ENCODE measurements at places on chromosomes 13 and 19.
A peak's percentile ranks its signal among the peaks of the same experiment; 100 is the strongest.

- no peak for DNase-seq
These were observed 137.5 kb downstream of the CRYL1 start for GRCh38 chr13:20388184-20388583.

DNA sequence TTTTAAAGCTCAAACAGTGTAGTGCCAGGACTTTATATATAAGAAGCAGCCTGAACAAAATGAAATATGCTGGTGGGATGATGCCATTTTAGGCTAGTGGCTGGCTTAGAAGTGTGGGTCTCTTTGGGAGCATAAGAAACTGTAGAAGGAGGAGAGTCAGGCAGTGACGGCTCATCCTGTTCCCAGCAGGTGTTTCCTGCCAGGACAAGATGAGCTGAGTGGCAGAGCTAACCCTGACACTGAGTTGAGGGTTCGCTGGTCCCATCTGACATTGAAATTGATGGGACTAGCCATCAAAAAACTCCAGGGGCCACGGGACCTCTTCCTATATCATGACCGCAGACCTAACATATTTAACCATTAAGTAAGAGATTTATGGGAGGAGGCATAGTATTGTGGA is 51.3 kb downstream of the ESD start:
- no peak for DNase-seq

- DNase-seq, result no peak
These were observed 16.4 kb downstream of the F10 start for GRCh38 chr13:113138792-113139551.

GRCh38 chr13:40207001-40207478 is 459.4 kb downstream of the FOXO1 start:
- no peak for DNase-seq

DNA sequence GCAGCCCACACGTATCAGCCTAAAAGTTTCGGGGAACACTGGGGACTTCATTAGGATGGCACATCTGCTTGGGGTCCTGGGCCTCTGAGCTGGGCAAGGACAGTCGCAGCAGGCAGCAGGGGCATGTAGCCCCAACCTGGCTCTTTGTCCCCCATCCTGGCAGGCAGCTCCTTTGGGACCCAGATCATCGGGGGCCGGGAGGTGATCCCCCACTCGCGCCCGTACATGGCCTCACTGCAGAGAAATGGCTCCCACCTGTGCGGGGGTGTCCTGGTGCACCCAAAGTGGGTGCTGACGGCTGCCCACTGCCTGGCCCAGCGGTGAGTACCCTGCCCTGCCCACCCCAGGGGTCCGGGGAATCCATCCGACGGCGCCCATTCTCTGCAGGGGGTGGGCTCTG is 3.3 kb downstream of the GZMM start:
- DNase-seq, result no peak

GRCh38 chr13:51659276-51660127 is 75.2 kb downstream of the WDFY2 start:
- no peak for DNase-seq

GRCh38 chr19:30439310-30439709 is 67.1 kb downstream of the ZNF536 start:
- no peak for DNase-seq

DNA sequence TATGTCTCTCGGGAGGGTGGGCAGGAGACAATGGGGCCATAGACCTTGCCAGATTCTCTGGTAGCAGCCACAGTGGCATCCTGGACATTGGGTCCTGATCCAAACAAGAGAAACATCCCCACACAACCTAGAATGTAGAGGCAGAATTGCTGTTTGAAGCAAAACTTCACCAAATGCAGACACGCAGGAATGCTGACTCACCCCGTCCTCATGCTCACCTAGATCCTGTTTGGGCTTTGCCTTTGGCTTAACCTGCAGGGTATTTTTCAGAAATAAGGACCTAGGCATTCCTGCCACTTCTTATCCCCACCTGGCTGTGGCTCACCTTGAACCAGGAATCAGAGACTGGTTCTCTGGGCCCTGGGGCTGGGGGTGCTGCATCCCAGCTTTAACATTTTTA is 7.3 kb downstream of the TBC1D17 start:
- no peak for DNase-seq

GRCh38 chr13:79722885-79723445 is 242.0 kb downstream of the NDFIP2 start:
- DNase-seq, result no peak

DNA sequence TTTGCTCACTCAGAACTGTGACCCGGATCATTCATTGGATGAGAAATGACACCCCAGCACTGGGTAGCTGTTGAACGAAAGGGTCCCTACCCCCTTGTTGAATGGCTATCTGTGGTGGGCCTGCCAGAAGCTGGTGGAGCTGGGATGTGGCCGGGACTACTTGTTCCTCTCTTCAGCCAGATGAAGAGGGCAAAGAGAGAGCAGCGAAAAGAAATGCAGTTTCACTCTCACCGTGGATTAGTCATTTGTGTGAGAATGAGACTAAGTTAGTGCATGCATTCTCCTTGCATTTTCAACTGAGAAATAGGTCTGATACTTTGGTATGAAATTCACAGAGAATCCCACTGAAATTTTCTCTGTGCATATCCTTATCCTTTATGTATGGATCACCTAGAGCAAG is 553.1 kb downstream of the IRS2 start:
- DNase-seq, result no peak

DNA sequence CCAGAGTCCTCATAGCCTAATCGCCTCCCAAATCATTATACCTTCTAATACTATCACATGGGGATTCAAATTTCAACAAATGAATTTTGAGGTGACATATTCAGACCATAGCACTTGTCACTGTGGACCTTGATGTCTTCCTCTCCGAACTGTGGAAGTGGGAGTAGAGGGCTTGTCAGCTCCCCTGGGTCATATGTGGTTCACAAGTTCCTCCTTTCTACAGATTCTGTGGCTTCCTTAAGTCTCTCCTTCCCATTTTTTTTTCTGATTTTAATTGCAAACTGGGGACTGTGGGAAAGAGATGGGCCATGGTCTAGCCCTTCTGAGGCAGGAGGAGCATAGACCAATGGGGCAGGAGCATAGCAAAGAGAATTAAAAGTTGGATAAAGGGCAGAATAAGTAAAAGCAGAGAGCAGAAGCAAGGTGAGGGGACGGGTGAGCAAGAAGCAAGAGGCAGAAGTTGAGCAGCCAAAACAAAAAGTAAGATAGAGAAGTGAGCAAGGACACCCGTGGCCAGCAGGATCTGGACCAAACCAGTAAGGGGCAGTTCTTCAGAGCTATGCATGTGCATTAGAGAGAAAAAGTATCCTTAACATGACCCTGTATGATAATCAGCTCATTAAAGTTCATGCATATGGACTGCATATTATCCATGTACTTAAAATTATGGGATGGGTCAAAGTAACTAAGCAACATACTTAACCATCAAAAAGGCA is 2.6 kb upstream of the SIGLEC7 start:
- no peak for DNase-seq

- peak; percentile 43 for DNase-seq
These were observed 15.1 kb upstream of the CACNG8 start for GRCh38 chr19:53947624-53948023.

DNA sequence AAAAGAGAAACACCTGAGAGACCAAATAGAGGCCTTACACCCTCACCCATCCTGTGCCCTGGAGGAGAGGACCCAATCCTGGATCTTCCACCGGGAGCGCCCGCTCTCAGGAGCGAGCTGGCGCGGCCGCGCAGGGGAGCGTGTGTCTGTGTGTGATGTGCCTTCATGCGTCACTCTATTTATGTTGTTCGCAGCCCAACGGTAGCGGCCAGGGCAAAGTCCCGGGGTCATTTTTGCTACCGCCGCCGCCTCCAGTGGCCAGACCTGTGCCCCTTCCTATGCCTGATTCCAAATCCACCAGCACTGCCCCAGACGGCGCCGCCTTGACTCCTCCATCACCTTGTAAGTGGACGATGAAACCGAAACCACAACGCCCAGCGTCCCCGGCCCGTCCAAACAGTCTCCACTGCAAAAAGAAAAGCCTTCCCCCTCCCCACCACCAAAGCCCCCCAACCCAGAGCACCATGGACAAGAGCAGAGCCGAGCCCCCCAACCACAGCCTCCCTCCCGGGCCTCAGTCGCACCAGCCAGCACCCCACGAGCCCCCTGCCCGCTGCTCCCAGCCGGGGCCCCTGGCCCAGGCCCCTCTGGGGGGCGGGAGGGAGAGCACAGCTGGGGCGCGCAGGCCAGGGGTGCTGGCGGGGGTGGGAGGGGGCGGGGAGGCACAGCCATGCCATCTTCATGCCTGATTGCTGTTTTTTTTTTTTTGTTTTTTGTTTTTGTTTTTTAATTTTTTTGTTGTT is 14.7 kb downstream of the LYL1 start:
- no peak for DNase-seq

GRCh38 chr13:19673473-19674430 is 40.3 kb downstream of the MPHOSPH8 start:
- DNase-seq, result no peak

- no peak for DNase-seq
These were observed 25.3 kb upstream of the EBPL start for GRCh38 chr13:49716615-49717014.

DNA sequence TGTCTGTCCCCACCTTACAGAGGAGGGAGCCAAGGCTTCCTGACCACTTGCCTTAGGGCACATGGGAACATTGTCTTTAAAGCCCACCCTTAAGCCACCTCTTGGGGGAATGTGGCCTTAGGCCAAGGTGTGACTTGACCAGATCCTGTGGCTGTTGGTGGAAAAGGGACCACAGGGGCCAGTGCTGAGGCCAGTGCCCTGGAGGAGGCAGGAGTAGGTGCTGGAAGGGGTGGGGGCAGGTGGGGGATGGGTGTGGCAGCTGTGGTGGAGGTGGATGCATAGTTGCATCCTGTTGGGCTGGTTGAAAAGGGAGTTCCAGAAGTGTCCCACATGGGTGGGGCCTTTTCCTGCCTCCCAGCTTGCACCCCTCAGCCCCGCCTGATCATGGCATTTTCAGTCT is 44.8 kb downstream of the DNM2 start:
- DNase-seq, result no peak

- no peak for DNase-seq
These were observed 42.2 kb upstream of the VSTM2B start for GRCh38 chr19:29483641-29483920.

DNA sequence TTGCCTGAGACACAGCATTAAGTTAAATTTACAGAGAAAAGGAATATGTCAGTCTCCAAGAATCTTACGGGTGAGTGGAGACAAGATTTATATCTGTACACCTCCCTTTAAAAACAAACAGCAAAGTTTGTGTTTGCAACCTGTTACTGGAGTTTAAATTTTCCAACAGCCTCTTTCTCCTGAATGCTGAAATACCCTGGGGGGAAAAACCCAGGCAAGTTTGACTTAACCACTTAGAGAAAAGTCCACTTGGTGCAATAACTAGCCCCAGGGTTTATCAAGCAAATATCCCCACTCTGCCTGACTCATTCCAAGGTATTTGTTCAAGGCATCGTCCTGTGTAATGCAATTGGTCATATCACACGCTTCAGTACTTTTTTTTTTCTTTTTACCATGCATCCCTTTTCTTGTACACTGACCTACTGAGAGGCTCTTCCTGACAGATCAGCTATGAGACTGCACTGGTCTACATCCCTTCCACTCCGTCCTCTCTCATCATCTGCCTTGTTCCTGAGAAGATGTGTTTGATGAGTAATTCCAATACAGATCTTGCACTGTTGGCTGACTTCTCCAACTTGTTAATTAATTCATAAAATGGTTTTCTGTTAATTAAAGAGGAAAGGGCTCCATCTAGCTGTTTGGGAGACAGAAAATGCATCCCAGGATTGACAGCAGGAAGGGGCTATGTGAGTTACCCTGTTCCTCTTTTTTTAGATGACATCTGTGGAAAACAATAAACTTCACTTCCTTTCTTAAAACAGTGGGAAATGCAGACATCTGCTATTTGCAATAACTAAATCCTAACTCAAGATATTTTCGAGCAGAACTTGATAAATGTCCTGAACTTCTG is 212.5 kb upstream of the IRS2 start:
- peak; percentile 16 for DNase-seq

- DNase-seq, result no peak
These were observed 30.5 kb downstream of the ZIC5 start for GRCh38 chr13:99941086-99941485.

- DNase-seq, result peak; percentile 46
These were observed 6.3 kb upstream of the WTIP start for GRCh38 chr19:34475026-34475974.

- no peak for DNase-seq
These were observed 1.3 kb upstream of the PCDH9 start for GRCh38 chr13:67231289-67232000.

GRCh38 chr19:17107546-17108452 is 32.2 kb downstream of the MYO9B start:
- peak; percentile 86 for DNase-seq

- no peak for DNase-seq
These were observed 1.8 kb downstream of the FREM2 start for GRCh38 chr13:38688674-38689073.

DNA sequence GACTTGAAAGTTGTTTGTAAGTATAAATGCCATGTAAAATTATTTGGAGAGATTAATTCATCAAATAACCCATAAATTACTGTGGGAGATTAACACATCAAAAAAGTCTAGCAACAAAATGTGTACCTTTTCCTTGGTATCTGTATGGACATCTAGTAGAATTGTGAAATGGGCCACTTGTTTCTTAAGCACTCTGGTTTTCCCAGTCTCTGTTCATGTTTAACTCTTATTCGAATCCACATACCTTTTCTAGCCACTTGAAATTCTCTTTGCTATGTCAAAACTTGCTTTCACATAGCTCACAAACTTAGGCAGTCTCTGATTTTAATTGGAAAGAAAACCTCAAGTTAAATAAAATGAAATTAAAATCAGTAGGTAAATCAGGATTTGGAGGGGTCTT is 470.6 kb downstream of the LMO7 start:
- no peak for DNase-seq

GRCh38 chr19:50536662-50537305 is 23.1 kb upstream of the ASPDH start:
- DNase-seq, result no peak

- DNase-seq, result no peak
These were observed 508.5 kb downstream of the KLF12 start for GRCh38 chr13:73625562-73626339.

GRCh38 chr13:31629085-31629780 is 110.1 kb upstream of the RXFP2 start:
- no peak for DNase-seq

DNA sequence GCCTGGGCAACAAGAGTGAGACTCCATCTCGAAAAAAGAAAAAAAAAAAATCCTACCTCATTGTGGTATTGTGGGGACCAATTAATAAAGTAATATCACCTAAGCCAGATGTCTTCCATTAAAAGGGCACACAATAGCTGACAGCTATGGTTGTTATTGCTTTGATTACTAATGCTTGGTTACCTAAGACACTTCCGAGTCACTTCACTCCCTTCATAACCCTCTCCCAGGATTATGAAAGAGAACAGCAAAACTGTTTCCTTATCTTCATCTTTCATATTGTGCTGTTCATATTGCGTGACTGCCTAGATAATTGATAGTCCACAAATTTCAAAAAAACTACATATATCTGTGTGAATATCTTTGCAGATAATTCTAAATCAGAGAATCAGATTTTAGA is 10.3 kb upstream of the HSPH1 start:
- DNase-seq, result no peak

DNA sequence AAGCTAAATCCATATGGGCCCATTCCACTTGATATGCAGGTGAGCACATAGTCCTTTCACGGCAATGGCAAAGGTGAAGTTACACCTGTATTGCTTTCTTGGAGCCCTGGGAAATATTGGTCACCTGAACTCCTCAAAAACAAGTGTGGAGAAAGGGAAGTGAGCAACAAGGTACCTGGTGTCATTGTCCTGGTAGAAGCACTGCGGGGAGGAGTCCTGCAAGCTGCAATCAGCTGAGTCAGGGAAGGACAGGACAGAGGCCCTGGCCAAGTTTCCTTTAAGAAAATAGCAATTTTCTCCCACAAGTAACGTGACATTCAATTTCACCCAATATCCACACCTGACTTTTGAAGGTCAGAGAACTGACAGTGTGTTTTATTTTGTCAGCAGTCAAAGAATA is 389.1 kb downstream of the IRS2 start:
- DNase-seq, result no peak

Data from A673 (cell line).